ENCODE measurements at places on chromosomes 5 and 9. TPM values are rescaled to one million over a fixed set of nuclear protein-coding genes. Genes with fewer than 3 reads are reported as not detected.

The PCDHB5 gene
- 0.34 TPM for total RNA-seq

The NDUFS6 gene
- 37.1 TPM for total RNA-seq

The C9orf152 gene
- 0.07 TPM for total RNA-seq

The MARCOL gene
- not detected for total RNA-seq

The PCDHGA3 gene
- 0.36 TPM for total RNA-seq

The CENPH gene
- 6.2 TPM for total RNA-seq

The FAM169A gene
- 17.3 TPM for total RNA-seq

The PCDHGC3 gene
- 17.1 TPM for total RNA-seq

The WWC1 gene
- 27.7 TPM for total RNA-seq

The BTNL3 gene
- not detected for total RNA-seq

The ZNF483 gene
- 0.78 TPM for total RNA-seq

The SPATA9 gene
- total RNA-seq = not detected

The TBCA gene
- 111 TPM for total RNA-seq

The IRX4 gene
- total RNA-seq = 4.8 TPM

The MCIDAS gene
- total RNA-seq = 0.07 TPM

The IL9 gene
- not detected for total RNA-seq

The FCN2 gene
- not detected for total RNA-seq

The PRR16 gene
- 0.36 TPM for total RNA-seq

The THBS4 gene
- 1.00 TPM for total RNA-seq

The CNTNAP3 gene
- total RNA-seq = 7.2 TPM

The SPATA6L gene
- 2.7 TPM for total RNA-seq

The NME5 gene
- total RNA-seq = under 0.01 TPM

The TNFSF8 gene
- total RNA-seq = not detected

The GHR gene
- total RNA-seq = 4.6 TPM

The SLC34A1 gene
- total RNA-seq = 0.14 TPM

The LHX2 gene
- total RNA-seq = not detected

The CTXN3 gene
- not detected for total RNA-seq

The PALM2AKAP2 gene
- 2.7 TPM for total RNA-seq

The TMEM252 gene
- not detected for total RNA-seq

The SEMA6A gene
- 13.0 TPM for total RNA-seq

The CCDC152 gene
- 0.21 TPM for total RNA-seq

The SPOCK1 gene
- total RNA-seq = 53.3 TPM

The AJM1 gene
- total RNA-seq = 2.1 TPM

The SIT1 gene
- total RNA-seq = not detected

The PSD2 gene
- under 0.01 TPM for total RNA-seq

The OTULINL gene
- 0.36 TPM for total RNA-seq

The GDA gene
- 0.14 TPM for total RNA-seq

The PCDHB9 gene
- total RNA-seq = under 0.01 TPM

The ADAMTS19 gene
- 0.21 TPM for total RNA-seq

The STXBP1 gene
- 10.9 TPM for total RNA-seq

The CAMK2A gene
- 0.34 TPM for total RNA-seq

The P4HA2 gene
- total RNA-seq = 119 TPM

The OSMR gene
- 161 TPM for total RNA-seq

The PDZD2 gene
- 11.5 TPM for total RNA-seq

The ESM1 gene
- total RNA-seq = not detected

The IFNA13 gene
- total RNA-seq = not detected

The PRDM9 gene
- under 0.01 TPM for total RNA-seq

The MSMP gene
- total RNA-seq = not detected

The EIF4E1B gene
- total RNA-seq = not detected

The FOXD4L6 gene
- total RNA-seq = under 0.01 TPM

The ZNF474 gene
- 0.28 TPM for total RNA-seq

The RLN2 gene
- total RNA-seq = 0.34 TPM

The SLC36A2 gene
- not detected for total RNA-seq
